ENCODE measurements at places on chromosomes 11 and 22.

DNA sequence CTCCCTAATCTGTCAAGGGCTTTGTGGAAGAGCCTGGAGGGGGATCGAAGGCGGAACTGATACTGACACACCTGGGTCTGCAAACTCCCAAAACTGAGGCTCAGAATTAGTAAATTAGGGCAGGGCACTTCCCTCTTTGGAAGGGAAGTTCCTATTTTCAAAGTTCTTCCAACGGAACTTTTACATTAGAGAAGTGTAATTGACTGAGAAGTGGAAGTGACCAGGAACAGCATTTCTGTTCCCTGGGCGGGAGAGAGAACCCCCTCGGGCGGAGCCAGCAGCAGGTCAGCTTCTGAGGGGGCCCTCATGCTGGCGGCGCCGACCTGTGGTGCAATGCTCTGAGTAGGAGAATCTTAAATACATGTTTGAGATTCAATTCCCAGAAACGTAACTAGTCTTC, 1.1 kb upstream of the CBL start:
- DNase-seq: no peak

DNA sequence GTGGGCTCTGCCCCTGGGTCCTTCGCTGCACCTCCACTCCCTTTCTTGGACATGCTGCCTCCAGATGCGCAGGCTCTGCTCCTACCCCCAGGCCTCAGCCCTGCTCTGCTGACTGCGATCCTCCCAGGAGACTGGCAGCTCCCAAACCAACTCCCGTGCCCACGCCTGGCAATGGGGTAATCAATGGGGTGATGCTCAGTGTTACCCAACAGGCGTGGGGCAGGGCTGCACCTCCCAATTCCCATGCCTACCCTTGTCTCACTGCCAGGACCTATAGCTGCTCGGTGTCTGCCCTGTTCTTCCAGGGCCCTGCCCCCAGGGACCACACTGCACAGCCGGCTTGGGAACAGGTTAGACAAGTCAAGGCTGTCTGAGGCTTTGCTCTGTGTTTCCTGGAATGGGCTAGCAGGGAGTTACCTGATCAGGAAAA, at the start of gene ALDH3B2:
ALDH3B2 (minus strand) TSS at position 182 of the 430 bp plus-strand sequence. CDS start 7,688 bp downstream, outside the sequence.
- no peak for DNase-seq

- no peak for DNase-seq
Measured at GRCh38 chr11:19307498-19307897, 66.8 kb upstream of the E2F8 start.

- DNase-seq: no peak
Measured at GRCh38 chr11:72446929-72447769, 12.8 kb upstream of the CLPB start.

- no peak for DNase-seq
Measured at GRCh38 chr11:73381589-73381988, 5.4 kb downstream of the RELT start.

DNA sequence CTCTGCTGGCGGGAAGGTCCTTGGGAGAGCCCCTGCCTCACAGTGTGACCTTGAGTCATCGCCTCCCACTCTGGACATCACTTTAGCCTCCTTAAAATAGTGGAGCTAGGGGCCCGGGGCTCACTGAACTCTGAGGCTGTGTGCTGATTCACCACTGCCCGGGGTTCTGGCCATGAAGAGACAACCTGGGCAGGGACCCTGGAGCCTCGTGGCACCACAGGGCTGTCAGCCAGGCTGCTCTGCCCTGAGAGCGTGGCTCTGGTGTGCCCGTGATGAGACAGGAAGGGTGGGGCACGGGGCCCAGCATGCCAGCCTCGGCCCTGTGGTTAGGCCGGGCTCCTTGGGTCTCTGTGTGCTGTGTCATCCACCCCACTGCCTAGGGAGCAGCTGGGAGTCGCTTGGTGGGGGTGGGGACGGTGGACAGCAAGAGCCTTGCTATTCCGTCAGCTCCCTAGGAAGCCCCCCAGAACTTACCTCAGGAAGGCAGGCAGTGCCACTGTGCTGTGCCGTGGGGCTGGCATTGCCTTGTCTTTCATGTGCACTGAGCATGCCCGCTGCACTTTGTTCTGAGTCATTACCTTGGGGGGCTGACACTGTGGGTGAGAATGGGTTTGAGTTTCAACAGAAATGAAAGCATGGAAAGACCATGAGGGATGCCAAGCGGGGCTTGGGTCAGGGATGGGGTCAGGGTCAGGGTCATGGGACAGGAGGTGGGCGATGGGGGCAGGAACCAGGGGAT, 31.7 kb downstream of the TPCN2 start:
- DNase-seq: no peak

- DNase-seq: no peak
Measured at GRCh38 chr11:76041208-76041607, 165.1 kb downstream of the WNT11 start.

DNA sequence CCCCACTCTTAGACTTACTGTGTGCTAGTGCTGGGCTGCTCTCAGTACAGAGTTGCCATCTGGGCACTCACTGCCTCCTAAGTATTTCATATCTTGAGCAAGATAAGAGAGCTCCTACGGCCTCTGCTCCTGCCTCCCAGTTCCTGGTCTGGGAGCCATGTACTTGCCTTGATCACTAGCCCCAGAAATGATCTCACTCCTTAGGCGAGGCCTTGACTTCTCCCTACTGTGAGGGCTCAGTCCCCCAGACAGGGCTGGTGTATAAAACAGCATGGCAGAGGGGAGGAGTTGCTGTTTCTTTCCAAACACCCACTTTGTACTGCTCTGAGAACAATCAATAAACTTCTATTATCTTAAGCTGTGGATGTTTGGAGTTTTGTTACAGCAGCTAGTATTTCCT, 47.4 kb upstream of the TP53I11 start:
- DNase-seq: no peak

GRCh38 chr11:1192741-1193325, 30.0 kb upstream of the MUC5B start:
- no peak for DNase-seq

DNA sequence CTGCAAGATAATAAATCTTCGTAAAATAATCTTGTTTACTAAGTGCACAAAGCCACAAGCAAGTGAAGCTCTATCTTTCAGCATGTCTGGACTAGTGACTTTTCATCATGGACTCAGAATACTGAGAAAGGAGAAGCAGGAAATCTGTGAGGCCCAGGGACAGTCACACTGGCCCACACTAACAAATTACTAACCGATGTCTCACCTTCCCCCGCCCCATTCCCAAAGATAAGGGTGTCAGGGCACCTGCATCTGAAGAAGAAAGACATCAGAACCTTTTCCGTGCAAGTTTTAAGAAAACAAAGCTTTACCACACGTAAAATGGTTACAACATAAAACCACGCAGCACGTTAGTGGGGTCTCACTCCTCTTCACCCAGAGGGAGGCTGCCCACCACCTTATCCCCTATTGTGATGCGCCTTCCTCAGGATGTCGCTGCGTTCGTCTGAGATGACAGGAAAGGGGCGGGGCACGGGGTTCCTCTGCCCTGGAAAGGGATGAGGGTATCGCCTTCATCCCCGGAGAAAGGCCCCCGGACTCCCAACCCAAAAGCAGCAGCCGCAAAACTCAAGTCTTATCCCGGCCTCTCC, 616 bp downstream of the BTBD10 start:
- DNase-seq: no peak

All from pulmonary artery endothelial cell (primary cell).